A549 treated with CpdA at 1 μM for 4 hours (cell line): ENCODE measurements at places on chromosomes 16 and 17. TPM values are rescaled to one million over a fixed set of nuclear protein-coding genes. Genes with fewer than 3 reads are reported as not detected.

Gene B4GALNT2
- total RNA-seq = 0.29 to 0.70 TPM (median 0.51 TPM) in 5 replicates

Gene TOM1L2
- 17.4 to 23.5 TPM (median 20.0 TPM) in 5 replicates for total RNA-seq

Gene FOXJ1
- total RNA-seq = 0.23 to 0.40 TPM (median 0.30 TPM) in 5 replicates

Gene GOSR1
- 33.2 to 55.0 TPM (median 36.0 TPM) in 5 replicates for total RNA-seq

Gene SPN
- 0.01 TPM in 1 of 5 replicates, not detected in the others for total RNA-seq
